Activated CD4-positive, alpha-beta memory T cell treated with anti-CD3 and anti-CD28 coated beads, Interleukin-2, amount 10 ng/mL, durations not matched to agents 7 days and 5 days (primary cell): ENCODE measurements at places on chromosomes 13 and 19. TPM values are rescaled to one million over a fixed set of nuclear protein-coding genes. Genes with fewer than 3 reads are reported as not detected.

GPR12 gene
- total RNA-seq: not detected

ZNF528 gene
- 11.7 TPM for total RNA-seq

DNA sequence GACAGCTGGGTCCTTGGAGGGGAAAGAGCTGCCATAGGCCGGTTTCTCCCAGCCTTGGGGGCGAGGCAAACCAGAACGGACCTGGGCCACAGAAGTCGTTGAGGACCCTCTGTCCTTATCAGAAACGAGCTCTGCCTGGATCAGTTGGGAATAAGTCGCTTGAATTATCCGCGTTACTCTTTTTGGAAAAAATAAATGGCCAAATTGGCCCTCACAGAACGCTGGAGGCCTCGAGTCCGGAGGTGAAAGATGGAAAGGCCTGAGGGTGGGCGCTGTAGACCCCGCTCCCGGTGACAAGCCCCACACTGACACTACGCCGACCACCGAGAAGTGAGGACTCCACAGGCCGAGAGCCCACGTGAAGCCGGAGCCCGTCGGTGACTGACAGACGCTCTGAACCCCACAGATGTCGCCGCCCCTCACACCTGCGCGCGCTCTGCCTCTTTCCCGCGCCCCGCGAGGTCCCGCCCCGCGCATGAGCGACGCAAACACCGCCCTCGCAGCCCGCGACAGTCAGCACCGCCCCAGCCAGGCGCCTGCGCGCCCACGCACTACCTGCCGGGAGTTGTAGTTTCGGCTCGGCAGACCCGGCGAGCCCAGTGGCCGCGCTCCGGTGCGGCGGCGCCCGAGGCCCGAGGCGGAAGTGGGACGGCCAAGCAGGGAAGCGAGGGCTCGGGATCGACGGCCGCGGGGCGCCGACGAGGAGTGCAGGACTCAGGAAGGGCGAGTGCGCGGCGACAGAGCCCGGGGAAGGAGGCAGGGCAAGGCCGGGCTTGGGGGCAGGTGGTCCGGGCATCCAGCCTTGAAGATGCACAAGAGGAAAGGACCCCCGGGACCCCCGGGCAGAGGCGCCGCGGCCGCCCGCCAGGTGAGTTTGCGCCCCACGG, at the start of the genes BRME1 and CC2D1A:
BRME1 (minus strand) TSS at position 484 of the 887 bp plus-strand sequence. CDS start 1,225 bp downstream, outside the sequence.
CC2D1A (plus strand) TSS at position 568 of the 887 bp plus-strand sequence; CDS start at position 809, 241 bp downstream.
- peaks cover 10% of the 10 kb centered on the region for H3K36me3 ChIP-seq
- H3K4me1 ChIP-seq: peaks cover 29% of the 10 kb centered on the region
- peak within 1 kb of the TSS; percentile 80 for H3K4me3 ChIP-seq

DNA sequence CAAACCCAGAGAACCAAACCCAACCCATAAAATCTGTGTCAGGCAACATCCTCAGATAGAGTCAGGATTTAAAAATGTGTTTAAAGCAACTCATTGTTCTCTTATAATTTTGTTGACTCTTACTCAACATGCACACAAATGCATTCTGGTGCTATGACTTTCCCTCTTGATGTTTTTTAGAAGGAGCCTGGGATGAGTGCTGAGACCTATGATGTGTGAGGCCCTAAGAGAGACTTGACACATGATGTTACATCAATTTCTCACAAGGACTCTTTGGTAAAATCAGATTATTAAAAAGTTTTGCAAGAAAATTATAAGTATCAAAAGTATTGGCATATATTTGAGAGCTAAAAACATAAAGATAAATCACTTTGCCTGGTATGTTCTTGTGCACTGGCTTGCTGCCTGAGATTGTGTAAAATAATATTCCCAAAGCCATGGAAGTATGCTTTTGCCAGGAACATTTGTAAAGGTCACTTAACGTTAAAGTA, 173.9 kb downstream of the DCLK1 start:
- H3K27me3 ChIP-seq: no peaks in the 10 kb centered on the region
- H3K36me3 ChIP-seq: no peaks in the 10 kb centered on the region
- H3K4me1 ChIP-seq: no peaks in the 10 kb centered on the region
- no peak overlapping the region for H3K27ac ChIP-seq

GRCh38 chr13:48625413-48626076, 28.2 kb upstream of the CYSLTR2 start:
- peaks cover 6% of the 10 kb centered on the region for H3K36me3 ChIP-seq
- H3K27ac ChIP-seq: no peak overlapping the region
- H3K4me1 ChIP-seq: no peaks in the 10 kb centered on the region
- no peaks in the 10 kb centered on the region for H3K27me3 ChIP-seq
- no peak for DNase-seq

DNA sequence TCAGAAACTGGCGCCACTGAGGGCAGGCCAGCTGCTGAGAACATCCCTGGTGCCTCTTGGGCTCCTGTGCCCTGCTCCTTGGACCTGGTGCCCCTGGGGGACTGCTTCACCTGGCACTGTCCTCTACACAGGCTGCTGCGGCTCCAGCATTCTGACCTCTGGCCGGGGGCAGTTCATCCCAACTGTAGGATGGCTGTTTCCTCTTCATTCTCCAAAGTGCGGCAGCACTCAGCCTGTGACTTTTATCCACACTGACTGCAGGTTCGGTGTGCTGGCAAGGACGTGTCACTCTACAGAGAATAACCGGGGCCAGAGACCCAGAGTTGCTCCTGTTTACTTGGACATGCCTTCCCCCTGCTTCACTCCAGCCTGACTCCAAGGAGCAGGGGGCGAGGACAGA, 7.6 kb upstream of the ANKRD10 start:
- peaks cover 27% of the 10 kb centered on the region for H3K27me3 ChIP-seq
- no peak overlapping the region for H3K4me3 ChIP-seq
- peaks cover 16% of the 10 kb centered on the region for H3K36me3 ChIP-seq
- no peak for DNase-seq
- no peak overlapping the region for H3K27ac ChIP-seq
- peaks cover 25% of the 10 kb centered on the region for H3K4me1 ChIP-seq

DNA sequence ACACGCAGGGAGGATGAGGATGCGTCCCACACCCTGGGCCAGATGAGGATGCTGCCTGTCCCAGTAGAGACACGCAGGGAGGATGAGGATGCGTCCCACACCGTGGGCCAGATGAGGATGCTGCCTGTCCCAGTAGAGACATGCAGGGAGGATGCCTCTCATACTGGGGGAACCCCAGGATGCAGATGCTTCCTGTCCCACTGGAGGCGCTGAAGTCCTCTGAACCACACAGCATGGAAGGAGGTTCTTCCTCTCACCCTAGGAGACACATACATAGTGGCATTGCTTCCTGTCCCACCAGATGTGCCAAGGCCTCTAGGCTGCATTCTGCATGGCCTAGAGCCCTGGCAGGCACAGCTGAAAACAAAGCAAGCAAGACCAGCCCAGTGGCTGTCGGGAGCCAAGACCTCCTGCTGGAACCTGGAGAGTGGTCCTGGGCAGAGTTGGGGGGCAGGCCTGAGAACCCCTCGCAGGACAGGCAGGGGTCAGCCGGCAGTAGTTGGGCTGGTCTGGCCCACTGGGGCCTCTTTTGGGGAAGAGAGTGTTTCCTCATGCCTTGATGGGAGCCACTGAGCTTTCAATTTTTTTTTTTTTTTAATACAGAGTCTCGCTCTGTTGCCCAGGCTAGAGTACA, 4.3 kb downstream of the HPN start:
- peaks cover 2% of the 10 kb centered on the region for H3K27me3 ChIP-seq
- H3K4me3 ChIP-seq: no peak overlapping the region
- H3K4me1 ChIP-seq: peaks cover 21% of the 10 kb centered on the region
- peak; percentile 52 for DNase-seq
- H3K36me3 ChIP-seq: no peaks in the 10 kb centered on the region

GRCh38 chr19:13825489-13826441, 30.5 kb downstream of the ZSWIM4 start:
- no peak overlapping the region for H3K4me3 ChIP-seq
- H3K27me3 ChIP-seq: no peaks in the 10 kb centered on the region
- H3K36me3 ChIP-seq: peaks cover 26% of the 10 kb centered on the region
- peaks cover 3% of the 10 kb centered on the region for H3K4me1 ChIP-seq
- no peak for DNase-seq

GRCh38 chr13:93377196-93377595, 150.6 kb downstream of the GPC6 start:
- H3K27ac ChIP-seq: no peak overlapping the region
- no peak for DNase-seq
- H3K36me3 ChIP-seq: no peaks in the 10 kb centered on the region
- no peak overlapping the region for H3K4me3 ChIP-seq
- H3K27me3 ChIP-seq: no peaks in the 10 kb centered on the region

- no peaks in the 10 kb centered on the region for H3K27me3 ChIP-seq
- H3K27ac ChIP-seq: no peak overlapping the region
- H3K36me3 ChIP-seq: no peaks in the 10 kb centered on the region
- peaks cover 12% of the 10 kb centered on the region for H3K4me1 ChIP-seq
These were observed 46.8 kb downstream of the MIPEP start for GRCh38 chr13:23842406-23842805.
